Nephron progenitor cell (in vitro differentiated cells): ENCODE measurements at places on chromosomes 5 and 9.
A peak's percentile ranks its signal among the peaks of the same experiment; 100 is the strongest.

DNA sequence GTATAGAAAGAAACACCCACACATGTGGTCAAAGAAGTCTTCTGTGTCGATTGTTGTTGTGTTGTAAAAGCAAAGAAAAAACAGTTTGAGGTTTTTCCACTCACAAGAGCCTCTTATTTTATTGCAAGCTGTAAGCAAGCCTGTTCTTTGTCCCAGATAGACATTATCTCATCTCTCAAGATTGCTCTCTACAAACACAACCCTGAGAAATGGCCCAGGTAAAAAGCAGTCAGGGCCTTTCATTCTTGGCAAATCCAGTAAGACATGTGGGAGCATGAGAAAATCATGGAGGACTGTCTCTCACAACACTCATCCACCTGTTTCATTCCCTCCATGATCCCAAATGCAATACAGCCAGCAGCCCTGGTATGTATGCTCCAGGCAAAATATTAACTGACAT, 286.6 kb upstream of the POU5F2 start:
- peaks cover 5% of the 10 kb centered on the region for H3K4me1 ChIP-seq
- DNase-seq = no peak
- no peak overlapping the region for H3K4me3 ChIP-seq
- H3K36me3 ChIP-seq = peaks cover 31% of the 10 kb centered on the region
- no peak overlapping the region for H3K27ac ChIP-seq

GRCh38 chr5:16957304-16958196, 21.5 kb upstream of the MYO10 start:
- H3K27me3 ChIP-seq = peaks cover 3% of the 10 kb centered on the region
- no peak for DNase-seq
- no peak overlapping the region for H3K4me3 ChIP-seq
- no peak overlapping the region for H3K27ac ChIP-seq
- H3K4me1 ChIP-seq = peaks cover 8% of the 10 kb centered on the region

- peaks cover 97% of the 10 kb centered on the region for H3K4me1 ChIP-seq
- H3K36me3 ChIP-seq = no peaks in the 10 kb centered on the region
- H3K27me3 ChIP-seq = peaks cover 10% of the 10 kb centered on the region
- no peak overlapping the region for H3K27ac ChIP-seq
- peak overlapping the region; percentile 54 for H3K4me3 ChIP-seq
Observed at GRCh38 chr9:94976077-94976476, 249.6 kb downstream of the AOPEP start.

- DNase-seq = no peak
- H3K27ac ChIP-seq = peak overlapping the region; percentile 50
- peaks cover 23% of the 10 kb centered on the region for H3K27me3 ChIP-seq
- H3K36me3 ChIP-seq = no peaks in the 10 kb centered on the region
- H3K4me1 ChIP-seq = peaks cover 28% of the 10 kb centered on the region
- peak overlapping the region; percentile 83 for H3K4me3 ChIP-seq
Observed at GRCh38 chr9:132880324-132880661, 1.6 kb downstream of the SPACA9 start.

GRCh38 chr9:26650325-26650724, 242.3 kb downstream of the CAAP1 start:
- peaks cover 8% of the 10 kb centered on the region for H3K27me3 ChIP-seq
- no peaks in the 10 kb centered on the region for H3K4me1 ChIP-seq

DNA sequence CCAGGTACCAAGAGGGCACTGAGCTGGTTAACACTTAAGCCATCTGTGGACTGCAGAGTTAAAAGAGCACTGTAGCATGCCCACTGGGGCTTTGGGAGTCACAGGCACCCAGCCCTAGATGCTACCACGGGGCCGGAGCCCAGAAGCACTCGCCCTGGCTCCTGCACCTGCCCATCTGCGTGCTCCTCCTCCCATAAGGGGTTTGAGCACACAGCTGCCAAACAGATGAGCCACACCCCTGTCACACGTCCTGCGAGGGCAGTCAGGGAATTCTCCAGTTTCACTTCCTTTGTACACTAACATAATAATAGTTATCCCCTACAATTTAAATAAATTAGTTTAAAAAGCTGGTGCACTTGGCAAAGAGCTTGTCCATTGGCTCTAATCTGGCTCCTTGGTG, 4.5 kb upstream of the PCA3 start:
- H3K27me3 ChIP-seq = peaks cover 11% of the 10 kb centered on the region
- H3K4me1 ChIP-seq = peaks cover 17% of the 10 kb centered on the region
- DNase-seq = no peak
- H3K27ac ChIP-seq = no peak overlapping the region
- H3K4me3 ChIP-seq = no peak overlapping the region
- H3K36me3 ChIP-seq = no peaks in the 10 kb centered on the region

- no peak overlapping the region for H3K4me3 ChIP-seq
- no peaks in the 10 kb centered on the region for H3K36me3 ChIP-seq
- no peak for DNase-seq
- no peaks in the 10 kb centered on the region for H3K4me1 ChIP-seq
Observed at GRCh38 chr9:117927354-117927753, 223.2 kb downstream of the TLR4 start.

GRCh38 chr5:170186156-170186555, 46.6 kb upstream of the C5orf58 start:
- no peak for DNase-seq
- H3K36me3 ChIP-seq = no peaks in the 10 kb centered on the region
- H3K27ac ChIP-seq = no peak overlapping the region

- no peak for DNase-seq
- H3K4me3 ChIP-seq = no peak overlapping the region
- no peaks in the 10 kb centered on the region for H3K27me3 ChIP-seq
- H3K4me1 ChIP-seq = peaks cover 38% of the 10 kb centered on the region
Observed at GRCh38 chr5:140242099-140242498, 60.8 kb downstream of the PFDN1 start.

GRCh38 chr9:87622923-87623322, 103.0 kb upstream of the CTSL start:
- H3K4me1 ChIP-seq = peaks cover 32% of the 10 kb centered on the region
- peaks cover 4% of the 10 kb centered on the region for H3K27me3 ChIP-seq
- H3K27ac ChIP-seq = no peak overlapping the region
- DNase-seq = no peak

- peaks cover 54% of the 10 kb centered on the region for H3K36me3 ChIP-seq
- no peak for DNase-seq
- H3K4me3 ChIP-seq = no peak overlapping the region
- H3K27ac ChIP-seq = peak overlapping the region; percentile 15
- no peaks in the 10 kb centered on the region for H3K27me3 ChIP-seq
Observed at GRCh38 chr9:123102375-123103113, 69.1 kb downstream of the GPR21 start.

- no peak overlapping the region for H3K4me3 ChIP-seq
- H3K27ac ChIP-seq = no peak overlapping the region
- H3K27me3 ChIP-seq = peaks cover 10% of the 10 kb centered on the region
- peaks cover 7% of the 10 kb centered on the region for H3K4me1 ChIP-seq
Observed at GRCh38 chr9:116842658-116843057, 155.6 kb downstream of the TRIM32 start.

GRCh38 chr9:110659891-110660541, 8.6 kb upstream of the MUSK start:
- H3K36me3 ChIP-seq = no peaks in the 10 kb centered on the region
- peaks cover 6% of the 10 kb centered on the region for H3K27me3 ChIP-seq
- H3K4me3 ChIP-seq = no peak overlapping the region
- DNase-seq = no peak
- peaks cover 14% of the 10 kb centered on the region for H3K4me1 ChIP-seq

- DNase-seq = no peak
- H3K4me3 ChIP-seq = no peak overlapping the region
- H3K27me3 ChIP-seq = peaks cover 53% of the 10 kb centered on the region
- H3K4me1 ChIP-seq = no peaks in the 10 kb centered on the region
- no peak overlapping the region for H3K27ac ChIP-seq
Observed at GRCh38 chr5:71727978-71728377, 8.9 kb downstream of the CARTPT start.

DNA sequence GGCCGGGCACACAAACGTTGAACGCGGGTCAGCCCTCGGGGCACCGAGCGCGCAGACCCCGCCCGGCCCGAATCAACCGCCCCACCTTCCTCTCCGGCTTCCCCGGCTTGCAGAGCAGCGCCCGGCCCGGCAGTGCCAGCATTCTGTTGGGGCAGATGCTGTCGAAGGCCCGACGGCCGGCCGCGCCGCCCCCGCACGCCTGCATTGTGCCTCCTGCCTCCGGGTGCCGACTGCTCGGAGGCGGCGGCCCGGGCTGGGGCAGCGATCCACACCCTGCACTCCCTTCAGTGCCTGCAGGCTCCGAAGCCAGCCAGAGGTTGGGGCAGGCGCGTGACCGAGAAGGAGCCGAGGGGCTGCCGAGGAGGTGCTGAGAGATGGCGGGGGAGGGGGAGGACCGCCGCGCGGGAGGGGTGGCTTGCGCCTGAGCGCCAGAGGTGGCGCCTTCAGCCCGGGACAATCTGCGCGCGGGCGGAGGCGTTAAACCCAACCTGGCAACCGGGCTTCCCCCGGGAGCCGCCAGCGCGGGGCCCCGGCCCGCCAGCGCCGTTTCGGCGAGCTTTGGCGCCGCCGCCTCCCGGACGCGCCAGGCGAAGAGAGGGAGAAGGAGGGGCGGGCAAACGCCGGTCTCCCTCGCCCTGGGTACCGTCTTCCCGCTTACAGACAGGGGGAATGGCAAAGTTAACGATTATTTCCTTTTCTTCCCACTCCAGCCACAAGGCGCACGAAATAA, at the start of gene MCIDAS:
Gene MCIDAS (minus strand): TSS at position 382 of the 730 bp plus-strand sequence. CDS start 177 bp downstream, at position 205.
- no peak within 1 kb of the TSS for H3K27ac ChIP-seq
- DNase-seq = peak; percentile 80
- peaks cover 100% of the 10 kb centered on the region for H3K27me3 ChIP-seq
- H3K4me3 ChIP-seq = peak within 1 kb of the TSS; percentile 80
